ENCODE measurements at places on chromosomes 12 and 14.

DNA sequence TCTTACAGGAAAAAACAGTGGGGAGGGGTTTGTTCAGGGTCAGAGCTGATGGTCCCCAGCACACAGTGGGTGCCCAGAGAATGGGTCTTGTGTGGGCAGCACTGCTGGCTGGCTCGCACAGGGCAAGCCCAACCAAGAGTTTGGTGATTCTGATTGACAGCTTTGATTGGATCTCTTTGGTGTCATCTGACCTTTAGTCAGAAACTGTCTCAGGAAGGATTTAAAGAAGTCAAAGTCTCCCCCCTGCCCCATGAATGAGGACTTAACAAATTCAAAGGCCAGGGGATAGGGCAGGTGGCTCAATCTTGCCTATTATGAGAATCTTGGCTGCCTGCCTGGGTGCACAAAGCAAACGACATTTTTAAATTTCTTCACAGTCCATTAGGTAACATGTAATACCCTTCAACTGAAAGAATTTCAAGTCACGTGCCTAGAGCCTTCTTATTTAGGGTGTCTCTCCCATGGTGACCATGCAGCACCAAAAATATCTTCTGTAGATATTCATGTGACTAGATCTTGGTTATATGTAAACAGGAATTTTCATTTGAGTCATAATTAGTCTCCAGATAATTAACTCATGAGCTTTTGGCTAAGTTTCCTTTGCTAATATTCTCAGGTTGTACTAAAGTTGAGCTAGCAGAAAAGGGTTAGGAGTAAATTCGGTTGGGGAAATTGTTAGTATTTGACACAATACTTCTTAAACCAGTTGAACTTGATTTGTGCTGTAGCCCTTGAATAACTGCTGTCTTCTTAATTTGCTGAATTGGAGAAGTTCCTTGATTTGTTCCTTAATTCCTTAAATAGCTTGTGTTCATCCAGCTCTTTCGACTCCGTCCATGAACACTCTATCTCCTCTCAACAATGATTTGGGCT, 54.5 kb upstream of the HECTD1 start:
- DNase-seq = no peak

- DNase-seq = no peak
Measured at GRCh38 chr14:52283099-52283498, 15.6 kb downstream of the PTGDR start.

GRCh38 chr14:76293923-76294322, 82.0 kb upstream of the ESRRB start:
- no peak for DNase-seq

GRCh38 chr12:114003286-114003685, 37.2 kb upstream of the RBM19 start:
- no peak for DNase-seq

DNA sequence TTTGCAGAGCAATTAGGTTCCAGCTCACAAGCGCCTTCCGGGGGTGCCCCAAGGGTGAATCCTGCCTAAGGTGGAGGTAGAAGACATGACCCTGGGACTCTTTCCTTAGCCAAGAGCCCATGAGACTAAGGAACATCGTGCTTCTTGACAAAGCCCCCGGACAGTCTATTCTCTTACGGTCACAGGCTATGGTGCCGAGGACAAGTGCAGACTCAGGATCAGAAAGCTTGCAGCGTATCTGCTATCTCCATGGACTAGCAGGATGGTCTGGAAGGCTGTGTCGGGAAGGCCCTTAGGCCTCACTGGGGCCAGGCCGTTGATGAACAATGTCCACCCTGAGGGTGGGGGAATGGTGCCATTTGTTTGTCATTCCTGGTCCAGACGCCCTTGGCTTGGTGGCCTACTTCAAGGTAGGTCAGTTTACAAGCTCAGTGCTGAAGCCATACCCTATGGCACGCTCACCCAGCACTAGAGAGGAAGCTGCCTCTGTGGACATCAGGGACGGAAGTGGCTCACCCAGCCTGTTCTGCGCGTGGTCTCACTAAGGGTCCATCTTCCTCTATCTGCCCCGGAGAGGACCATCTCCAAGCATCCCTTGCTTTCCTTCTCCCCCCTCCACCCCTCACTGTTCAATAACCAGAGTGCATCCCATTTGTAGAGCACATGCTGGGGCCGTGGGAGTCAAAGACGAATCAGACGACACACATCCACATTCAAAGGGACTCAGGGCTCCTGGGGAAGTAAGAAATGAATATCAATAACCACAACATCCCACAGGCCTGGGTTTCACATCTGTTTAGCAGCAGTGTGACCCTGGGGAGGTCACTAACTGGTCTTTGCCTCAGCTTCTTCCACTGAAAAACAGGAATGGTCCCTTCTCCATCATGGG, 45.0 kb upstream of the IQSEC3 start:
- no peak for DNase-seq

- no peak for DNase-seq
Measured at GRCh38 chr14:105700622-105701288, 174.4 kb downstream of the TMEM121 start.

GRCh38 chr14:23094666-23095195, at the start of gene ACIN1:
Gene ACIN1, minus strand, starts transcription at chr14:23095136. Its CDS starts 24 bp downstream, at chr14:23095112.
- peak; percentile 100 for DNase-seq

GRCh38 chr12:53698948-53699677, 23.2 kb upstream of the ATP5MC2 start:
- DNase-seq = no peak

DNA sequence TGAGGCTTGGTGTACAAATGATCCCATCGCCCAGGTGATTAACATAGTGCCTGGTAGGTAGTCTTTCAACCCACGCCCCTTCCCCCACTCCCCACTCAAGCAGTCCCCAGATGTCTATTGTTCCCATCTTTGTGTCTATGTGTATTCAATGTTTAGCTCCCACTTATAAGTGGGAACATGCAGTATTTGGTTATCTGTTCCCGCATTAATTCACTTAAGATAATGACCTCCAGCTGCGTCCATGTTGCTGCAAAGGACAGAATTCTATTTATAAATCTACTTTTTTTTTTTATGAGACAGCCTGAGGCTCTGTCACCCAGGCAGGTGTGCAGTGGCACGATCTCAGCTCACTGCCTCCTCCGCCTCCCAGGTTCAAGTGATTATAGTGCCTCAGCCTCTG, 15.7 kb downstream of the SPX start:
- no peak for DNase-seq

Measured in mesothelial cell of epicardium (in vitro differentiated cells).